Smooth muscle cell of the umbilical artery (primary cell): ENCODE measurements at places on chromosomes 2 and 18. TPM values are rescaled to one million over a fixed set of nuclear protein-coding genes. Genes with fewer than 3 reads are reported as not detected.

The SCN1A gene
- not detected in 2 replicates for total RNA-seq

The RAB6C gene
- total RNA-seq, result not detected in 2 replicates

The CCDC178 gene
- total RNA-seq, result not detected in 2 replicates

The POTEJ gene
- total RNA-seq, result not detected in 2 replicates

The CTAGE1 gene
- total RNA-seq, result 0.05 TPM in 1 of 2 replicates, not detected in the other

The LOXHD1 gene
- total RNA-seq, result not detected in 2 replicates

The CCDC148 gene
- total RNA-seq, result 0.59 and 1.2 TPM in 2 replicates

The CPLX4 gene
- total RNA-seq, result not detected in 2 replicates

The GTF2A1L gene
- total RNA-seq, result 1.5 and 5.0 TPM in 2 replicates

The SLC4A3 gene
- total RNA-seq, result 2.7 and 6.6 TPM in 2 replicates

The CD8A gene
- total RNA-seq, result not detected in 2 replicates

The ZNF521 gene
- total RNA-seq, result 13.1 and 19.6 TPM in 2 replicates

The ALPI gene
- total RNA-seq, result not detected in 2 replicates

The C1QL2 gene
- total RNA-seq, result not detected in 2 replicates

The LBX2 gene
- 1.3 and 1.8 TPM in 2 replicates for total RNA-seq

The POTEI gene
- total RNA-seq, result not detected in 2 replicates

The AMER3 gene
- total RNA-seq, result not detected in 2 replicates

The IL1A gene
- 86.3 and 90.0 TPM in 2 replicates for total RNA-seq

The ABCB11 gene
- total RNA-seq, result not detected in 2 replicates
